SK-N-DZ (cell line): ENCODE measurements at places on chromosomes 13 and 19.

GRCh38 chr13:103009051-103009840, 57.0 kb downstream of the SLC10A2 start:
- no peak for DNase-seq

DNA sequence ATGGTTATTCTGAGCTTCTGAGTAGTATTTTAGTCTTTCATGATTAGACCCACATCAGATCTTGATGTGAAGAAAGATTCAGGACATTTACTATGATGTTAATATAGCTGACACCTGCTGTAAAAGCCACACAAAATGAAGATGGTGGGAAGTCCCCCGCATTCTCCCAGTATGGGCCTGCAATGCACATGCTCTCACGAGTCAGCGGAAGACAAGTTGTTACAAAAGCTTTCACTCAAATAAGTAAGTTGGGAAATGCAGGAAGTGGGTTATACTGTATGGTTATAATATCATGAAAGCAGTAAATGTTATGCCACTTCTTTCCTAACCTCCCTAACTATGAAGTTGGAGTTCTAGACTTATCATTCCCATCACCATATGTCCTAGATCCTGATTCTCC, 171.9 kb downstream of the KLF5 start:
- DNase-seq: no peak

DNA sequence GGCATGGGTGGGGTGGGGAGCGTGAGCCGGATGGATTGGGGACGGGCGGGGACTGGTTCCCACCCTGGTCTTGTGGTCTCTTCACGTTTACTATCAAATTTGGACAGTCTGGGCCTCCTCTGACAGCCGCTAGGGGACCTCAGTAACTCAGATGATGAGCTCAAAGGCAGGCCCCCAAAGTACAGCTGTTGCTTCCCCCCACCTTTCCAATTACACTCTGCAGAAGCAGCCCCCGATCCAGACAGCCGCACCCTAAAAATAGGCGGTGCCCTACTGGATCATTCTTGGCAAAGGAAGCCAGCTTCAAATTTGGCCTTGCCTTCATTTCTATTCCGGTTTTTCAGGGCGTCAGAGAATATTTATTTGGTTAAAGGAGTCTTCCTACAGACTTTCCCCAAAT, 1.9 kb upstream of the FOXO1 start:
- no peak for DNase-seq

DNA sequence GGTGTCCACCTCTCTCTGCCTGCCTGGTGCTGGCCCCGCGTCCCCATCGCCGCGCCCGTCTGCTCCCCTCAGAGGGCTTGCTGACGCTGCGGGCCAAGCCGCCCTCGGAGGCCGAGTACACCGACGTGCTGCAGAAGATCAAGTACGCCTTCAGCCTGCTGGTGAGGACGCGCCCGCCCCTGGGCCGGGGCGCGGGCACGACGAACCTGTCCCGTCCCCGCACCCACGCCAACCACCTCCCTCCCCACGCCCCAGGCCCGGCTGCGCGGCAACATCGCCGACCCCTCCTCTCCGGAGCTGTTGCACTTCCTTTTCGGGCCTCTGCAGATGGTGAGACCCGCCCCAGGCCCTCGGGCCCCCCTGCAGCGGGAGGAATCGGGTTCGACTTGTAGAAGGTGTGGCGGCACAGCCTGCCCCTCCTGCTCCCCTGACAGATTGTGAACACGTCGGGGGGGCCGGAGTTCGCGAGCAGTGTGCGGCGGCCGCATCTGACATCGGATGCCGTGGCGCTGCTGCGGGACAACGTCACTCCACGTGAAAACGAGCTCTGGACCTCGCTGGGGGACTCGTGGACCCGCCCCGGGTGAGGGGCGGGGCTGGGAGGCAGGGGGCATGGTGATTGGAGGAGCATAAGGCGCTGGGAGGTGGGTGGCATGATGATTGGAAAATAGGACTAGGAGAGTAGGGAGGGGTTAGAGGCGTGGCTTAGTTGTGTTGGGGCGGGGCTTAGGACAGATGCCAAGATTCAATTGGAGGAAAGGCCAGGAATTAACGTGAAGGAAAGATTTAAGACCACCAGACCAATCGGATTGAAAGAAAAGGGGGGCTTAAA, 6.6 kb downstream of the EPS8L1 start:
- peak; percentile 61 for DNase-seq

DNA sequence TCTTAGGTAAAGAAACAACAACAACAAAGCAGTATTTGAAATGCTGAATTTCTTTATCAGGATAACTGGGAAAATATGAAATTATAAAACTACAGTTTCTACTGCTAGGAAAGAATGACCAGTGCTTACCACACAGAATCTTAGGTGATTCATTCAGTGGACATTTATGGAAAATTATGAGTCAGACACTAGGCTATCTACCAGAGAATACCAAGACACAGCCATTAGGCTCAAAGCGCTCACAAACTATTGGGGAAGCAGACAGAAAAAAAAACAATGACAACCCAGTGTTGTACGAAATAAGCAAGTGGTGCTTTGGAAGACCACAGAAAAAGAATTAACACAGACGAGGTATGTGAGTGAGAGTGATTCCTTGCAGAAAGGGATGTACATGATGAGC, 1019.5 kb downstream of the PCDH9 start:
- DNase-seq: no peak

GRCh38 chr13:66553391-66553790, 676.7 kb downstream of the PCDH9 start:
- DNase-seq: no peak

DNA sequence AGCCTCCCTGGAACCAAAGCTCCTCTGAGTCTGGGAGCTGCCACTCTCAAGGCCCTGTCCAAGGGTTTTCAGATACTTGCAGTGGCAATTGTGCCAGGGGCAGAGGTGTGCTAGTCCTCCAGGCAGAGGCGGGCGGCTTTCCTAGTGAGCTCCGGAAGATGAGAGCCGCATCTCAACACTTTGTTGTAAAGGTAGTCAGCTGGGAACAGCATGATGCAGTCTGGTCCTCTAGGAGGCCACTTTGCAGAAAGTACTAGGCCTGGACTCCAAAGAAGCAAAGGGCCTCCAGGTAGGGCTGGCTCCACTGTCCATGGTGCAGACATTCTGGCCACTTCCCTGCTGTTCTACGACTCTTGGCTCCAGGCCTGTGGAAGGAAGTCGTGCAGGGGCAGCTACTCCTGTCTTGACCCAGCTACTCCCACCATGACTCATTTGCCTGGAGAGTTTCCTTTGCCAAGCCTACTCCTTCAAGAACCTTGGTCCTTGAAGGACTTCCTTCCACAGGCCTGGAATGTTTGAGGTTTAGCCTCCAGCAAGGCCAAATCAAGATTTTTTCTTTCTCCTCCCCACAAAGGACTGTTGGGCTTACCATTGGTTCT, 9.9 kb upstream of the ZNF536 start:
- DNase-seq: no peak

DNA sequence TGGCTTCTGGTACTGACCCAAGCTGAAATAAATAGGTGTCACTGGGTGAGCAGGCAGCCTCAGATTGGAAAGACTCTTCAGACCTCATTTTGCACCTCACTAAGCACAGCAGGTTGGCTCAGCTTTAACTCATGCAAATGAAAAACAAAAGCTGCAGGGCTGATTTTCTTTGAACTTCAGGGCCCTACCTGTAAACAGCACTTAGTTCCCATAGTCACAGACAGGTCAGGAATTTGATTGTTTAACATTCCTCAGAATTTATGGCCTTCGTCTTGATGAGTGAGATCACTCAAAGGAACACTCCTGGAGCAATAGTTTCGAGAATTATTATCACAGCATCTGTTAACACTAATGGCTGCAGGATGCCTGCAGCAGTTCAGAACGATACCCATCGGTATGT, 718.5 kb downstream of the EFNB2 start:
- no peak for DNase-seq

DNA sequence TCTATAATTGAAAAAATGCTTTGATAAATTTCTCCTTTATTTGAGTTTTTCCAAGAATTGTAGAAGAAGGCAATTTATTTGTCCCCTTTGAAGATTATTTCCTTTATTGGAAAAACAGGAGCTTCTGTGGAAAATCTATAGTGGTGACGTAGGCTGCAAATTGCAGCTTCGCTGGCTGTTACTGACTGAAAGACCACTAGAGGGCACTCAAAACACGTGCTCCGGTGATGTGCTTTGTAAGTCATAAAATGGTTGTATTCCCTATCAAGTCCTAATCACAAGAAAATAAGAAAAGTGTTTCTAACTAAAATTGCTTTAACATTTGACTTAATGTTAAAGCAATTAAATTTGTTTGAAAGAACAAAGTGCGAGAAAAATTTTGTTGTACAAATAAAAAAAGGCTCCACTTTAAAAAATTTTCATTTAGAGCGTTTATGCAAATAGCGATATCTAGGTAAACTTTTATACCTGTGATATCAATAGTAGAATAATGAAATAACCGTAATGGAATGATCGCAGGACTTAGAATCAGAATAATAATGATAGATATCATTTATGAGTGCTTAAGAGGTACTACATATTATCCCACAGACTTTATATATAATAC, 638.2 kb upstream of the SPRY2 start:
- peak; percentile 63 for DNase-seq

DNA sequence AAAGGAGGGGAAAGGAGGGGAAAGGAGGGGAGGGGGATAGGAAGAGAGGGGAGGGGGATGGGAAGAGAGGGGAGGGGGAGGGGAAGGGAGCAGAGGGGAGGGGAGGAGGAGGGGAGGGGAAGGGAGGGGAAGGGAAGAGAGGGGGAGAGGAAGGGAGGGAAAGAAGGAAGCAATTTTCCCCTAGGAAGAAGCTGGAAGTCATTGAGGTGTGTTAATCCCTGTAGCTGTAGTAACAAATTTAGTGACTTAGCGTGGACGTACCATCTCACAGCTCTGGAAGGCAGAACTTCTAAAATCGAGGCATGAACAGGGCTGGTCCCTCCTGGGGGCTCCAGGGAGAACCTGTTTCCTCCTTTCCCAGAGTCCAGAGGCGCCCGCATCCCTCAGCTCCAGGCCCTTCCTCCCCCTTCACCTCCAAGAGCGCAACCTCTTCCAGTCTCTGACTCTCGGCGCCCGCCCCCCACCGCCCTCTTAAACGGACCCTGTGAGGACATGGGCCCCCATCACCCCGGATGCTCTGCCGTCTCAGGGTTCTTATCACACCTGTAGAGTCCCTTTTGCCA, 5.6 kb upstream of the CDC34 start:
- no peak for DNase-seq

DNA sequence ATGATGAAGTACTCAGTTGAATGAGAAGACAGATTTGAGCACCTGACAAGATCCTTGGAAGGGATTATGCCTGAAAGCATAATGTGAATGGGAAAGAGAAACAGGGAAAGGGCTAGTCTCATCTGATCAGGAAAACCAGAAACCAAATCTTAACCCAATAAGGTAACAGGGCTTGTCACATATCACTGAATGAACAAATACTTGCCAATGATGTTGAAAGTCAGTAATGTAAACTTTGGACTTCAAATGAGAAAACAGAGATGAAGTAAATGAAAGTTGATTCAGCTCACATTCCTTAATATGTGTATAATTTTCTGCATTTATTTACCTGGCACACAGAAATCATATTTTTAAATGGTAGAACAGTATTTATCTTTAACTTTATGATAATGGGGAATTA, 480.0 kb downstream of the KCTD12 start:
- no peak for DNase-seq

DNA sequence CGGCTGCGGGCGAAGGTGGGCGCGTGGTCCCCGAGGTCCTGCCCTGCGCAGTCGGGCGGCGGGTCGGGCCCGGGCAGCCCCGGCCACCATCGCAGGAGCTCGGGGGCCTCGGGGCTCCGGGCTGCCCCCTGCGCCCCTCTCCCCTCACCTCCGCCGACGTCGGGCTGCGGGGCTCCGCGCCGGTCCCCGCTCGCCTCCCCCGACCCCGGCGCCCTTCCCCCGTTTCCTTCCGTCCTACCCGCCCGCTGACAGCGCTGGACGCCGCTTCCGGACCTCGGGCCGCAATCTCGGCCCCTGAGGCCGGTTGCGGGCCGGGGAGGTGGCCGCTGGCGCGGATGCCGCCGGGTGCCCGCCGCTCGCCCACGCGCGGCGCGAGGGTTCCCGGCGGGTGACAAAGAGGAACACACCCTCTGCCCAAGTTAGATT, 720 bp downstream of the FARP1 start:
- no peak for DNase-seq

DNA sequence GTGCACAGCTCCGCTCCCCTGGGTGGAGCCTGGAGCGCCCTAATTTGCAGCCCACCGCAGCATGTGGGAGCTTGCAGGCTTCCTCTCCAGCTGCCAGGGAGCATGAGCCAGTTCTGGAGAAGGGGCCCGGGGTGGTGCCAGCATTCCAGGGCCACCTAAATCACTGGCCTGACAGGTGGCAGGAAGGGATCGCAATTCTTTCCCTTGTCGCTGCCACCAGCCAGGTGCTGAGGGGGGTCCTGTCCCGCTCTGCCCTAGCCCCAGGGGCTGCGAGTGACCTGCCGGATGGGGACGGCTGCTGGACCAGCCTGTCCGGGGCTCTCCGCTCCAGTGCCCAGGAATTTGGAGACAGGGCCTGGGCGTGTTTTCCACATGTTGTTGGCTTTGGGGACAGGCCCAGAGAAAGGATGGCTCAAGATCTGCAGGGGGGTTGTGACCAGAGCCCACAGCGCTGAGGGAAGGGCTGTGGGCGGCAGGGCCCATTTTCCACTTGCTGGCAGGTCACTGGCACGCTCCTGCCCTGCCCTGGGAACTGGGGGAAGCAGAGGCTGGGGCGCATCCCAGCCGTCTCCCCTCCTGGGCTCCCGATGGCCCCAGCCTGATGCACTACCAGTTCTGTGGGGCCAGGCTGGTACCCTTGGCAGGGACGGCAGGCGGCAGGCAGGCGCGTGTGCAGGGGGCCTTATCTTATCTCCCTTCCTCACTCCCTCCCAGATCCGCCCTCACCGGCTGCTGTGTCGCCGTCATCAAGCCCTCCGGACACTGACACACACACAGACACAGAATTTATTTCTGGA, 9.5 kb downstream of the NDUFA11 start:
- no peak for DNase-seq

DNA sequence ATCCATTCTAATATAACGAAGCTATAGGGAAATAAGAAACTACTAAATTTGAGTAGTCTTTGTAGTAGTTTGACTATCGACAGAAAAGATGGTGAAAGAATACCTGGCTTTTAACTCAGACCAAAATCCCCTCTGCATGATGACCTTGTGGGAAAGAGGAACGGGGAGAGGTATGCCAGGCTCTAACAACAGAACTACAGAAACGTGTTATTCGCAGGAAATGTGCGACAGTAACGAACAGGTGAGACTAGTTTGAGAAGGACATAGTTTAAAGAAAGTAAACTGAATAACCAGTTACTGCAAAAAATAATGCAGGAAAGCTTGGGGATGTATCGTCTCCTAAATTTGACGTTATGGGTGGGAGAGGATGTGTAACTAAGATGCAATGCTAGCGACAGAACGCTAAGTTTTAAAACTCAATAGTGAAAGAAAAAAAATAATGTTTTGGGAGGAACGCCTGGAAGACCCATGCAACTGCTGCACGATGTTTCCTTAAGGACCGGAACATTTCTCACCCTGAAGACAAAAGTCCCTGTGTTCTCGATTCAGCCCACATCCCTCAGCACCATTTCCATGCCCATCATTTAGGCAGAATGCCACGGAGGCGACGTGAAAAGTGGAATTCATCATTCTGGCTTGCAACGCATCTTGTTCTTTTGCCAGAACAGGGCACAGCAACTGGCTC, 1.6 kb upstream of the RAP2A start:
- DNase-seq: no peak

- DNase-seq: no peak
Measured at GRCh38 chr13:23903906-23904280, 6.6 kb upstream of the C1QTNF9B start.

- DNase-seq: no peak
Measured at GRCh38 chr19:55339889-55340783, 460 bp downstream of the KMT5C start.

GRCh38 chr13:70128098-70128497, 19.8 kb upstream of the KLHL1 start:
- no peak for DNase-seq
